ENCODE measurements at places on chromosomes 3 and 15.

DNA sequence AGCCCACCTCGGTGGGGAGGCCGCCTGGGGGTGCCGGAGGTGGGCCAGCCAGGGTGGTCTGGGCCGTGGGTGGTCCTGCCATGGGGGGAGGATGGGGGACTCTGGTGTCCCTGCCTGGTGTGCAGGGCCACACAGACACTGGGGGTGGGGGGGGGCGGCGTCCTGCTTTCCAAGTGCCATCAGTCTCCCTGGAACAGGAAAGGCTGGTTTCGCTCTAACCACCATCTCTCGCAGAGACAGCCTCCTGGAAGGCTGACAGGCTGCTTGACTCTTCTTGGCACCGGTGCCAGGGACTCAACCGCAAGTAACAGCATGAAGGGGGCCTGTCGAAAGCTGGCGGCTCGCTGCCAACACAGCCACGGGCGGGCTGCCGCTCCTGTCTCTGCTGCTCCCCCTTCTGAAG is 40.3 kb downstream of the RGMA start:
- no peak for DNase-seq

DNA sequence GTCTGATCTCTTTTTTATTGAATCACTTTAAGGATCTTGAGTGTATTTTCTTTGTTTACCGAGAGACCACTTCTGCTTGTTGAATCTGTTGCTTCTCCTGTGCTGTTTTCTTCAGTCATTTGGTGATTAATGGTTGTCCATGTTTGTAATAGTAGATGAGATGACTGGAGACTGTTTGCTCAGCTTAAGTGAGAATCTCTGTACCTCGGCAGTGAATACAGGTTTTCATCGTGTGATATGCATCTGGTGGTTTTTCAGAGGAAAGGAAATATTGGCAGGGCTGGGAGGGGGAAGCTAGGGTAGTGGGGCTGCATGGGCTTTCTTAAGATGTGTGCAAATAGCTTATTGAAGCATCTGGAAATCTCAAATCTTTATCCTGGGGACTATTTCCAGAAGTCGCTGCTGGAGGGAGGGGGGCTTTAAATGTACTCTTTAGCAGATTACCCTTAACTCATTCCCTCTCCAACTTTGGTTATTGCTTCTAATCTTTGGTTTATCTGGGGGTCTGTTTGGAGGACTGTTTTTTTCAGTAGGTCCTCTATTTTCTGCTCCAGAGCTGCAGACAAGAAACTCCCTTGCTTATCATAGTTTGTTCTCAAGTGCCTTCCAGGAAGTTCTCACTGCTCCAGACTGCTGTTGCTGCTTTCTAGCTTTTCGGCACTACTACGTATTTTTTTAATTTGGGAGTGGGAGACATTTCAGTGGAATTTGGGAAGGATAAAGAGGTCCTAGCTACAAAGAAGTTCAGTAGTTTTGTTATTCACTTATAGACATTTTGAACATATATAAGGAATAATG is 19.4 kb downstream of the CMTM8 start:
- DNase-seq = no peak

GRCh38 chr3:188712248-188712924 is 459.4 kb upstream of the TPRG1 start:
- no peak for DNase-seq

GRCh38 chr3:30737743-30738499 is 131.5 kb downstream of the TGFBR2 start:
- no peak for DNase-seq

DNA sequence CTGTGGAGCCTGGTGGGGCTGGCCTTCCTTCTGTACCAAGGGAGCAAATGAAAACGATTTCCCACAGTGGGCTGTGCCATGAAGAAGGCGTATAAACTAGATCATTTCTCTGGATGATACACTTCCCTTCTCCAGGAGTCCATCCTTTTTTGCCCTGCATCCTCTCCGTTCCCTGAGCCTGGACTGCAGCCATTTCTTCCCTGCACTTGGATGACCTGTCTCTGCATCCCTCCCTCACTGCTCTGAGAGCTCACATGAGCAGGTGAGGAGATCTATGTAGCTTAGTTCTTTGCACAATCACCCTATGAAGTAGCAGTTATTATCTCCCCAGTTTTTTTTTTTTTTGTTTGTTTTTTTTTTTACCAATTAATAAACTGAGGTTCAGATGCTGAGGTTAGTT is 46.7 kb downstream of the IQSEC1 start:
- no peak for DNase-seq

- DNase-seq = no peak
These were observed 60.2 kb downstream of the ESYT3 start for GRCh38 chr3:138494607-138494929.

- no peak for DNase-seq
These were observed 17.5 kb upstream of the RAD18 start for GRCh38 chr3:8980756-8981257.

DNA sequence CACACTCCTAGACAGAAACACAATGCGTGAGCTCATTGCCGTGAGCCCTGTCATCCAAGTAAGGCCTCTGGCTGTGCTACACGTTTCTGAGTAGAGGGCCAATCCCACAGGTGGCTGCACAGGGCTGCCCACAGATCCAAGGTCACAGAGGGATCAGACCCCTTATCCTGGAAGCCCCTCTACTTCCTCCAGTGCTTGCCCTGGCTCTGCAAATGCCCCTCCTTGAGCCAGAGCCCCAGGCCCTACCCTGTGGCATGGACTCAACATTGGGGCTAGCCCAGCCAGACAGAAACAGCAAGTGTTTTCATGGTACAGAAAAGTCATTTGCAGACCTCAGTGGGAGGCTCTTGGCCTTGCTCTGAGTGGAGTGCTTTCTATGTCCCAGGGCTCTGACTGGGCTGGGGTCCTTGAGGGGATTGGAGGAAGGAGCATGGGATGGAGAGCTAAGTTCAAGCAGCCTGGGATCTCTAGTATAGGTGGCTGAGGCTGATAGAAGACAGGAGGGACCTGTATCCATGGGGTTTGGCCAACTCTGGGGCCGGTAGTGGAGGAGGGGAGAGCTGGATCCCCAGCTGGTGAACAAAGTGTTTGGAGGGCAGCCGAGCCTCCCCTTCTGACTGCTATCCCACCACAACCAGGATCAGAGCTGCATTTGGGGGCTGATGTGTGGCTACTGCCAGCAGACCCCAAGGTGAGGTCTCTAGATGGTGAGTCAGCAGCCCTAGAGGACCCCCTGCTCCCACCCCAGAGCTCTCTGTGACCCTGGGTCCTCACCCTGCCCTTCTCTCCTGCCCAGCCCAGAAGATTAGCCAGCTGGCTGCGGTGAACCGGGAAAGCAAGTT is 38.7 kb downstream of the GOLGA6A start:
- no peak for DNase-seq

DNA sequence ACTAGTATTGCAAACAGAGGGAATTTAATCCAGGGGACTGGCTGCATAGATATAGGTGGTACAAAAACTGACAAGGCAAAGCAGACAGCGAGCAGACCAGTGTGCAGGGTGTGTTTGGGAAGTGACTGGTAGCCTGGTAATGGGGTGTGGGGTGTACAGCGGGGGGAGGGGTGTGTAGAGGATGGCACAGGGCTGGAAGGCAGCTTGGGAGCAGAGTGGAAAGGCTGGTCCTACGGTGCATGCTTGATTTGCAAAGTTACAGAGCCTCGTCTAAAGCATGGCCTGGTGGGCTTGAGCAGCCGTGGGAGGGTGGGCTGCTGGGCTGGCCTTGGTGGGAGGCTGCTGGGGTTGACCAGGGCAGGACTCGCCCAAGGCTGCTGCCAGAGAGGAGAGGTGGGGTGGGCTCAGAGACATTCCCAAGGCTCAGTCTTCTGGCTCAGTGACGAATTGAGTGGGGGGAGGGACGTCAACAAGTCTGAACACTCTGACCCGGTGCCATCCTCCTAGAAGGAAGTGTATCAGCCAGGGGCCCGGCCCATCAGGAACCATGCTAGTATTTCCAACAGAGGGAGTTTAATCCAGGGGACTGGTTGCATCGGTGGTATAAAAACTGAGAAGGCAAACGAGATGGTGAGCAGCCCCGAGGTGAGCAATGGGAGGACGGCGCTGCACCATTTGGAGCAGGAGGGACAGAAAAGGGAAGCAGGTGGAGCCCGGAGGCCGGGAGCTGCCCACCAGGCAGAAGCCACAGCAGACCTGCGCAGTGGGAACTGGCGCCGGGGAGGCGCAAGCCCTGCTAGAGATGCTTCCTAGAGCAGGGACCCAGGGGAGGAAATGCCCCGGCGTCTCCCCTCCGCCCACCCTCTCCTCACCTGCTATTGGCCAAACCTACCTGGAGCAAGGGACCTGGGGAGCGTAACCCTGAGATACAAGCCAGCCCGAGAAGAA is 29.2 kb downstream of the CPN2 start:
- no peak for DNase-seq

GRCh38 chr15:41521614-41522013 is 8.0 kb upstream of the LTK start:
- no peak for DNase-seq
